ENCODE measurements at places on chromosomes 16 and 17.

DNA sequence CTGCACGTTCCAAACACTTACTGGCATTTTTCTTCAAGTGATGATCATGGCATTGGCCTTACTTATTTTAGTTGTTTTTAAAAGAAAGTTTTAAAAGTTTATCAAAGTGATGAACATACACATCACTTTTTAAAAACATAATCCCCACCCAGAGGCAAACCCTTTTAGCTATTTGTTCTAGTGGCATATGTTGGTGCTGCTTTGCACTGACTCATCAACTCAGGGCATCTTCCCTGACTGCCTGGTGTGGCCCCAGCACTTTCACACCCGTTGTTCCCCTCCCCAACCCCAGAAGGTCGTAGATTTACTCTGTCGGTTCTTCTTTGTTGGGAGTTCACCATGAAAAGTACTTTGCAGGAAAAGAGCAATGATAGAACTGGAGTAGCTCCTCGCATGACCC, 161.3 kb downstream of the RPTOR start:
- no peak for DNase-seq
- peaks cover 3% of the 10 kb centered on the region for H3K4me1 ChIP-seq
- no peak overlapping the region for H3K4me3 ChIP-seq
- H3K27me3 ChIP-seq: no peaks in the 10 kb centered on the region
- no peak overlapping the region for H3K27ac ChIP-seq
- H3K36me3 ChIP-seq: peaks cover 9% of the 10 kb centered on the region

DNA sequence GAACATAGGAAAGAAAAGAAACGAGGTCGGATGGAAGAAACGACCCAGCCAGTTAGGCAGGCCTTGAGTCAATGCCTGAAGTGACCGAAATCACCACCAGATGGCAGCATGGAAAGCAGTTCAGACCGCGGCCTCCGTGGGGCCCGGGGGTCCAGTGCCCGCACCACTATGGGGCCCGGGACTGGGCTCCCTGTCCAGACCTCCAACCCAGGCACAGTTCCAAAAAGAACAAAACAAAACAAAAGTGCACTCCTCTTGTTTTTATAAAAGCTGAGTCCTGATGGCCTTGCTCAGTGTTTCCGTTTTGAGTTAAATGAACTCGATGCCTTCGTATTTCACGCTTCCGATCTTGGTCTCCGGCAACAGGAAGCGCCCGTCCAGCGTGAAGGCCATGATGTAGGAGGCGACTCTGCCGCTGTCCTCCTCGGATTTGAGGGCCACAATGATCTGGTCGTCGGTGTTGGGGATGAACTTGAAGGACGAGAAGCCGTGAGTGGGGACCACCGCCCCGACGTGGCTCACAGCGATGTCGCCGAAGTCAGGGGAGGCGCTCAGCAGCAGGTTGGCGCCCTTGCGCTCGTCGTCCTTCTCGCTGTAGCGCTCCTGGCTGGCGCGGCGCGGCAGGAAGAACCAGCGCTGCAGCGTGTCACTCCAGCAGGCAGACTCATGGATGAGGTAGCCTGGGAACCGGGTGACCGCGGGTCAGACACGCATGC, 13.7 kb upstream of the LGALS3BP start:
- H3K36me3 ChIP-seq: peaks cover 57% of the 10 kb centered on the region
- no peak for DNase-seq
- H3K27me3 ChIP-seq: no peaks in the 10 kb centered on the region
- H3K4me3 ChIP-seq: no peak overlapping the region

DNA sequence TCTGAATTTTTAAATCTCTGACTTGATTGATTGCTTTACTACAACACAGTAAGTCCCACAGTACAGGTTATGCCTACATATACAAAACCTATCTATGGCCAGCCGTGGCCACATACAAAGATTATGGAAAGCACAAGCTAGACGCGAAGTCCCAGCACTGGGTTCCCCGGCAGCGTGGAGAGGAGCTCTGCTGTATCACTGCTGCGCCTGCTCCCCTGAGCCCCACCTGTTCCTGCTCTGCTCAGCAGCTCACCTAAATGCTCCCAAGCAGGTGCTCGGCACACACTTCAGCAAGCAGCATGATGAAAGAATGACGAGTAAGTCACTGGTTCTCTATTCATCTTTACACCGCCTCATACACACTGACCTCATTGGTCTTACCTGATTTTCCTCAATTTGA, 20.6 kb downstream of the ZDHHC7 start:
- no peak for DNase-seq
- H3K27me3 ChIP-seq: no peaks in the 10 kb centered on the region
- peaks cover 21% of the 10 kb centered on the region for H3K4me1 ChIP-seq
- no peak overlapping the region for H3K27ac ChIP-seq
- H3K4me3 ChIP-seq: no peak overlapping the region
- peaks cover 46% of the 10 kb centered on the region for H3K36me3 ChIP-seq

GRCh38 chr17:67717192-67717623, 528 bp upstream of the NOL11 start:
- peaks cover 9% of the 10 kb centered on the region for H3K4me1 ChIP-seq
- DNase-seq: no peak
- H3K36me3 ChIP-seq: peaks cover 9% of the 10 kb centered on the region
- peak overlapping the region; percentile 83 for H3K27ac ChIP-seq
- no peaks in the 10 kb centered on the region for H3K27me3 ChIP-seq

GRCh38 chr17:50029185-50029584, 26.7 kb upstream of the ITGA3 start:
- peaks cover 34% of the 10 kb centered on the region for H3K4me1 ChIP-seq
- peak overlapping the region; percentile 96 for H3K27ac ChIP-seq
- DNase-seq: no peak
- no peaks in the 10 kb centered on the region for H3K27me3 ChIP-seq
- H3K36me3 ChIP-seq: no peaks in the 10 kb centered on the region
- H3K4me3 ChIP-seq: no peak overlapping the region

- H3K36me3 ChIP-seq: no peaks in the 10 kb centered on the region
- DNase-seq: no peak
- no peaks in the 10 kb centered on the region for H3K27me3 ChIP-seq
- H3K4me1 ChIP-seq: no peaks in the 10 kb centered on the region
- no peak overlapping the region for H3K4me3 ChIP-seq
- H3K27ac ChIP-seq: no peak overlapping the region
Observed at GRCh38 chr16:28321700-28322411, 29.5 kb downstream of the SBK1 start.

- H3K27ac ChIP-seq: no peak overlapping the region
- no peaks in the 10 kb centered on the region for H3K4me1 ChIP-seq
- H3K27me3 ChIP-seq: no peaks in the 10 kb centered on the region
- no peak overlapping the region for H3K4me3 ChIP-seq
- no peaks in the 10 kb centered on the region for H3K36me3 ChIP-seq
Observed at GRCh38 chr17:70774339-70775117, 605.2 kb downstream of the KCNJ2 start.

DNA sequence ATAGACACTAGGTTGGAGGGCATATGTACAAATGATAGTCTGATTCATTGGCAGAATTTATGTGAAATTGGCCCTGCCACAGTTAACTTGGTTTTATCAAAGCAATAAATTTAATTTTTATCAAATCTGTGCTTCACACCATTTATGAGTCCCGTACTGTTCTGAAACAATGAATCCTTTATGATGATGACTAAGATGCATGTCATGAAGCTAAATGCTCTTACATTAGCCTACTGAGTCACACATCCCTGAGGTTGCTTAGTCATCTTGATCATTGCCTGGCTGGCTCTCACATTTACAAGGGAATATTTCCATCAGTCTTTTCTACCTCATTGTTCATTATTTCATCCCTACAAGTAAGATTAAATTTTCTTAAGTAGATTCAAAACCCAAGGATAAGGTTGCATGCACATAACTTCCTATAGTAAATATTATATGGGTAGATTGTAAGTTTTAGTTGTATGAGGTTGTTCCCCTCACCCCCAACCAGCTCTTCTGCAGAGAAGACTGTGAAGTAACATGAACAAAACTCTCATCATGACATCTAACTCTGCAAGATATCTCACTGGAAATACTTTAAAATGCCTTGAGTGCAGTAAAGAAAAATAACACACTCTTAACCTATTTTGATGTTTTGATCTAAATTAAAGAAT, 170.7 kb downstream of the CYB561 start:
- H3K36me3 ChIP-seq: no peaks in the 10 kb centered on the region
- H3K4me3 ChIP-seq: no peak overlapping the region
- peak; percentile 82 for DNase-seq
- H3K27me3 ChIP-seq: no peaks in the 10 kb centered on the region
- H3K27ac ChIP-seq: peak overlapping the region; percentile 89

DNA sequence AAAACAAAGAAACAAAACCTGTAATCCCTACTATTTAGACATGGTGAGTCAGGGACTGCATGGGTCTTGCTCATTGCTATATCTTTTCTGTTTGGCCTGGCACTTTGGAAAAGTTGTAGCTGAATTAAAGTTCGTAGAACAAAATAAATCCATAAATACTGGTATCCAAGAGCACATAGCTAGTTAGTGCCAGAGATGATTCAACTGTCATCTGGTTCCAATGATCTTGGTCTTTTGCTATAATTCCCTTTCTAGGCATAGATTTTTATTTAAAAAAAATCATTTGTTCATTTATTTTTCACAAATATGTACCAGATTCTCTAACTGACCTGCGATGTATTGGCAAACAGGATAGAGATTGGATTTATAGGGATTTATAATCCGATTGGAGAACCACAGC, 1436.1 kb upstream of the GOT2 start:
- no peaks in the 10 kb centered on the region for H3K36me3 ChIP-seq
- H3K4me1 ChIP-seq: no peaks in the 10 kb centered on the region
- no peak overlapping the region for H3K27ac ChIP-seq
- DNase-seq: no peak
- H3K4me3 ChIP-seq: no peak overlapping the region
- H3K27me3 ChIP-seq: no peaks in the 10 kb centered on the region

GRCh38 chr17:2484876-2485275, 26.8 kb downstream of the METTL16 start:
- peaks cover 20% of the 10 kb centered on the region for H3K4me1 ChIP-seq
- peak; percentile 41 for DNase-seq
- H3K4me3 ChIP-seq: peak overlapping the region; percentile 6
- H3K36me3 ChIP-seq: no peaks in the 10 kb centered on the region
- peak overlapping the region; percentile 65 for H3K27ac ChIP-seq

DNA sequence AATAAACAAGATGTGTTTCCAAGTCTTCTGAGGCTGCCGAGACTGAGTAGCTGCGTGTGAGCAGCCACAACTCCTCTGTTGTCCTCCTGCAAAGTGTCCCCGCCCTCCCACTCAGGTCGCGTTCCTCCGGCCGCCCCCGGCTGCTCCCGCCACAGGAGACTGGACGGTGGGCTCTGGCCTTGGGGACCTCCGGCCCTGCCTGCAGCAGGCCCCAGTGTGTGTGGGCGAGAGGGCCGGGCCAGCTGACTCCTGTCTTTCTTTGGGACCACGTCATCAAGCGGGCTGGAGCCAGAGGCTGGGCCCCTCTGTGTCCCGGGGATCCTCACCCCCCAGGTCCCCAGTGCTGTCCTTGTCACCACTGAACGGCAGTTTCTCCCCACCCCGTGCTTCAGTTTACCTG, 175.3 kb downstream of the NPIPB11 start:
- no peak for DNase-seq
- H3K4me3 ChIP-seq: no peak overlapping the region
- H3K36me3 ChIP-seq: no peaks in the 10 kb centered on the region
- no peaks in the 10 kb centered on the region for H3K27me3 ChIP-seq
- H3K4me1 ChIP-seq: no peaks in the 10 kb centered on the region

GRCh38 chr17:14712611-14713021, 411.7 kb downstream of the HS3ST3B1 start:
- no peak overlapping the region for H3K4me3 ChIP-seq
- H3K27me3 ChIP-seq: no peaks in the 10 kb centered on the region
- H3K27ac ChIP-seq: no peak overlapping the region
- DNase-seq: no peak
- H3K36me3 ChIP-seq: no peaks in the 10 kb centered on the region

GRCh38 chr16:72066747-72067146, 3.7 kb downstream of the HPR start:
- no peak overlapping the region for H3K4me3 ChIP-seq
- H3K27ac ChIP-seq: no peak overlapping the region
- H3K36me3 ChIP-seq: no peaks in the 10 kb centered on the region
- DNase-seq: no peak

GRCh38 chr17:73396431-73397277, 84.9 kb upstream of the CDC42EP4 start:
- no peak for DNase-seq
- H3K4me1 ChIP-seq: no peaks in the 10 kb centered on the region
- H3K36me3 ChIP-seq: peaks cover 8% of the 10 kb centered on the region
- H3K27me3 ChIP-seq: no peaks in the 10 kb centered on the region
- H3K4me3 ChIP-seq: no peak overlapping the region
- no peak overlapping the region for H3K27ac ChIP-seq

DNA sequence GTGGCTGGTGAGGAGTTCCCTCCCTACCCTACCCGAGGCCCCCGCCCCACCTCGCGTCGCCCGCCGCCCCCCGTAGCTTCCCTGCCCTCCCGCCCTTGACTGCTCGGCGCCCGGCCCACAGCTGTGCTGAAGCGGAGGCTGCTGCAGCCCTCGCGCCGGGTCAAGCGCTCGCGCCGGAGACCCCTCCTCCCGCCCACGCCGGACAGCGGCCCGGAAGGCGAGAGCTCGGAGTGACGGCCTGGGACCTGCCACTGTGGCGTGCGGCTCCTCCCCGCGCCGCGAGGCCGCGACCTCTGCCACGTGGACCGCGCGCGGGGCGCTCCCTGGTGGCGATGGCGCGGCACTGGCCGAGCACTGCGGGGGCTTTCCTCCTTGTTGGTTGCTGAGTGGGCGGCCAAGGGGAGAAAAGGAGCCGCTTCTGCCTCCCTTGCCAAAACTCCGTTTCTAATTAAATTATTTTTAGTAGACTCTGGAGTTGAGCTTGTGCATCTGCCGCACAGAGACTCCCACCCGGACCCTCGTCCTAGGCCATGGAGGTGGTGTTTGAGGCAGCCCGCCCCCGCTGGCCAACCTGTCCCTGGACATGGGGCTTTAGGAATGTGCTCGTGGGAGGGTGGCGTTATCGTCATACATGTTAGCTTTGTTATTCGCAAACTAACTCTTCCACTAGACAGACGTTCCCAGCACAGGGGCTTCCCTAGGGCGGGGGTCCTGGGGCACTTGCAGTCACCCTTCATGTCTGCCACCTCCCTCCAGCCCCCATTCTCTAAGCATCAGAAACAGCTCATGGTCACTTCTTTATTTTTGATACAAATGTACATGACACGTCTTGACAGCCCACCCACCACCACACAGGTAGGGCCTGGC, 4.4 kb downstream of the TP53I13 start:
- no peak for DNase-seq
- H3K4me1 ChIP-seq: peaks cover 10% of the 10 kb centered on the region
- H3K4me3 ChIP-seq: no peak overlapping the region
- peaks cover 13% of the 10 kb centered on the region for H3K36me3 ChIP-seq

GRCh38 chr17:73536700-73537605, 107.3 kb downstream of the SDK2 start:
- no peak overlapping the region for H3K4me3 ChIP-seq
- DNase-seq: no peak
- peaks cover 14% of the 10 kb centered on the region for H3K4me1 ChIP-seq
- no peak overlapping the region for H3K27ac ChIP-seq
